ENCODE measurements at places on chromosomes 6 and 20.

DNA sequence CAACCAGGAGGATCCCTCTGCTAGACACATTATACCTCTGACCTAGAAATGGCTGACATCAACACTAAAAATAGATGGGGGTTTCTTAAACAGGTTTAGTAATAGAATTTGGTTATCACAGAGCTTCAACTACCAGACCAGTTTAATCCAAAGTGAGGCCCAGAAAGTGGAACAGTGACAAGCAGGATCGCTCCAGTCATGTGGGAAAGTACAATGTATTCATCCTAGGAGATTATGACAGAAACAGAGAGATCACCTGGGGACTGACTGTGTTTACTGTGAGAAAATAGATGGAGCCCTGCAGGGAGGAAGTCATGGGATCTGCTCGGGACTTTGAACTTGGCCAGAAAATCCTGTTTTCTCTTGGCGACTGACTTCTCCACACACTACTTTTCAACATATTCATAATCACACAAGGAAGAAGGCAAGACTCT, 238.7 kb upstream of the SOX4 start:
- no peak for DNase-seq

GRCh38 chr20:6501061-6501460, 266.4 kb upstream of the BMP2 start:
- peak; percentile 91 for DNase-seq

DNA sequence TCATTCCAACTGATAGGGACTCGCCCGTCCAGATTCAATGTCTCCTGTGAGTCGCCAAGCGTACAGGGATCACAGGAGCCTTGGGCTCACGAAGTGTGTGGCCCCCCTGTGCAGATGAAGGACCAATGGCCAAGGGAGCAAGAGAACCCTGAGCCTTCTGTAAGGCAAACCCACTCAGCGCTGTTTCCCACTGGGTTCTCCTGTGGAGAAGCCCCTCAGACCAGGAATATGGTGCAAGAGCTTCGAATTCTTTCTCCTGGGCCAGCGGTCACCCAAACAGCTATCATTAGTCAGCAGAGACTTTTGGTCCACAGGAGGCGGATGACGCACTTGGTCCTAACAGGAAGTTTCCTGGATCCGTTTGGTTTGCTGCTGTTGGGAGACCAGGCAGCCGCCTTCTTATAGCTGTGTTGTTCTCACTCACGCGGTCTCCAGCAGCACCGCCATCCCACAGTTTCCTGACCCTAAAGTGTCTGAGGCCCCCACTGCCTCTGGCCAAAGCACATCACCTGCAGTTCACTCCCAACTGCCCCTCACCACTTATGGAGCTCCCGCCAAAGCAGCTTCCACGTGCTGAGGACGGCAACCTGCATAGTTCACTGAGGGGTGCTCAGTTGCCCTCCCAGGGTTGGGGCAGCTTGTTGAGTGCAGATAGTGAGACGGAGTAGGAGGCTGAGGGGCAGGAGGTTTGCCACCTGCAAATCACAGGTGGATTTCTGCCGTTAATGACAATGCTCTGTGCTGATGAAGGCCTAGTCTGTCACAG, 268.6 kb downstream of the ERMARD start:
- peak; percentile 40 for DNase-seq

DNA sequence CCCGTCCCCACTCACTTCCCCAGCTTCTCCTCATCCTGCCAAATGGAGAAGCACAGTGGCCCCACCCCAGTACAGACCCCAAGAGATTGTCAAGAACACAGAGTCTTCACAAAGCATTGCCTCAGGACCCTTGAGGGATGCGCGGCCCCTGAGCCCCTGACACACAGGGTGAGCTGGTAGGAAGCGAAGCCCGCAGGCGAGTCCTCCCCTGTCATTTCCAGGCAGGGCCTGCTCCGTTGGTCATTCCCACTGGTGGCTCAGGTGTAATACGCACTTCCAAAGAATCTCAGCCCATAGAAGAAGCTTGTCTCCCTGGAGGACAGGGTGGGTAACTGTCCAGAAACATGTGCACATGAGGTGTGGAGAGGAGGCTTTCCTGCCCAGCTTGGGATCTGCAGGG, 404.2 kb downstream of the THBS2 start:
- DNase-seq = no peak

DNA sequence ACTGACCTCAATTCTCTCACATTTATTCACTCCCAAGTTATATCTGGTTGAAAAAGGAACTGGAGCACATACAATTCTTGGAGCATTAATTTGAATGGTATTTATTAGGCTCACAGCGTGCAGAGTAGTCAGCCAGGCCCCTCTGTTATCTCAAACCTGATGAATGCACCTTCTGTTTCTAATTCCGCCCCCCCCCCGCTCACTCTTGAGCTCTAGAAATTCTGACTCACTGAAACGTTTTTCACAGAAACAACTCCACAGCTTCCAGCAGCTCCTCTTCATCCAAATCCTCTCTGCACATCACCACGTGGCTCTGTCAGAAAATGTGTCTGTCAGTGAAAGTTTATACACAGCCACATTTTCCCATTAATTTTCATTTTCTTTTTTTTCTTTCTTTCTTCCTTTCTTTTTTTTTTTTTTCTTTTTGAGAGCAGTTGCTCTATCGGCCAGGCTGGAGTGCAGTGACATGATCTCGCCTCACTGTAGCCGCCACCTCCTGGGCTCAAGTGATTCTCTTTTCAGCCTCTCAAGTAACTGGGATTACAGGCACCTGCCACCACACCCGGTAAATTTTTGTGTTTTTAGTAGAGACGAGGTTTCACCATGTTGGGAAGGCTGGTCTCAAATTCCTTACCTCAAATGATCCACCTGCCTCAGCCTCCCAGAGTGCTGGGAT, 109.4 kb downstream of the TBXT start:
- peak; percentile 26 for DNase-seq

DNA sequence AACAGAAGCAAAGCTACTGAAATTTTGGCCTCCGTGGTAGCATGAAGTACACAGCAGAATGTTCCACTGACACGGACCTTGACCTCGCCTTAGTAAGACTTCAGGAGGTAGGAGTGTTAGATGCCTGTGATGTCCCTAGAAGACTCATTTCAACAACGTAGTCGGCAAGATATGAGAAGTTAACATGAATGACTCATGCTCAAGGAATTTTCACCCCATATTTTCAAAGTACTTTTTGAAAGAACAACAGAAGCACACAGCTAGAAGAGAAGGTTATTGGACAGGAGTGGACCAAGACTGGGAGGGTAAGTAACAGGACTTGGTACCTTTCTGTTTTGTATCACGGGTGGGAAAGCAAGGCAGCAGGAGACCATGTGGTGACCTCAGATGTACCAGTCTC, 78.0 kb downstream of the DZANK1 start:
- DNase-seq = peak; percentile 59

DNA sequence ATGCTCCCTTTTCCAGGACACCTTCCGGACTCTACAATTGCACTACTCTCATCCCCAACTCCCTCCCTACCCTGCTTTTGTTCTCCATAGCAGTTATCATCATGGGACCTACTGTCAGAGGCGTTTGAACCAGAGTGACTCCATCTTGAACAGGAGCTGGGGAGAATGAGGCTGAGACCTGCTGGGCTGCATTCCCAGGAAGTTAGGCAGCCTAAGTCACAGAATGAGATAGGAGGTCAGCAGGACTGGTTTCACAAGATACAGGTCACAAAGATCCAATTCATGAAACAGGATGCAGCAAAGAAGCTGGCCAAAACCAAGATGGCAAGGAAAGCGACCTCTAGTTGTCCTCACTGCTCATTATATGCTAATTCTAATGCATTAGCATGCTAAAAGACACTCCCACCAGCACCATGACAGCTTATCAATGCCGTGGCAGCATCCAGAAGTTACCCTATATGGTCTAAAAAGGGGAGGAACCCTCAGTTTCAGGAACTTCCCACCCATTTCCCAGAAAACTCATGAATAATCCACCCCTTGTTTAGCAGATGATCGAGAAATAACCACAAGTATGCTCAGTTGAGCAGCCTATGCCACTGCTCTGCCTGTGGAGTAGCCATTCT, 15.6 kb downstream of the SLC13A3 start:
- peak; percentile 6 for DNase-seq

DNA sequence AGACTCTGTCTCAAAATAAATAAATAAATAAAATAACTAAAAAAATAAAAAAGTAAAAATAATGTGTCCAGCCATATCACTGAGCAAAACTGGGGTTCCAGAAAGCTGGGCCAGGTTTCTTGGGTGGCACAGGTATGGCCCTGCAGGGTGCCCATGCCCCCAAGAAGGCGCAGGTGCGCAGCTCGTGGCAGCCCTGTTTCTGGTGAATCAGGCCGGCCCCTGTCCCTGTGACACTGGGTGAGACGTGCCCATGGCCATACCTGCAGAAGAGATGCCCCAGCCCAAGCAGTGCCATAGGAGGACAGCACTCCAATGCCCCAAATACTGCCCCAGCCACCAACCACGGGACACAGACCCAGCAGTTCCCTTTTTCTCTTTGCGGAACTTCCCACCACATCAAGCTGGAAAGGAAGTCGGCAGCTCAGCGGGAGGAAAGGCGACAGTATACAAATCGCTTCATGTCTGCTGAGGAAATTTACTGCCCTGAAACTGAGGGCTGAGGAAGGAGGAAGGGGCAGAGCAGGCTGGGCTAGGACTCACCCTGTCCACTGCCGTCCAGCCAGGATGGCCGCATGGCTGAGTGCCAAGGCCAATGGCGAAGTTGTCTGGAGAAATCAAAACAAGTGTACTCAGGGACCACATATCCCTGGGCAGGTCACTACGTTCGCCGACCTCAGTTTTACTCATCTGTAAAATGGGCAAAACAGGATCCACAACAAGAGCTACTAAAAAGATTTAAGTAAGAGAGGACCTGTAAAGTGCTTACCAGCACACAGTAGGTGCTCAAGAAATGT, 55.4 kb downstream of the PREX1 start:
- DNase-seq = no peak

- peak; percentile 35 for DNase-seq
These were observed 17.4 kb upstream of the CSE1L start for GRCh38 chr20:49028684-49029083.

GRCh38 chr6:107894809-107895396, 63.1 kb downstream of the SEC63 start:
- DNase-seq = no peak

DNA sequence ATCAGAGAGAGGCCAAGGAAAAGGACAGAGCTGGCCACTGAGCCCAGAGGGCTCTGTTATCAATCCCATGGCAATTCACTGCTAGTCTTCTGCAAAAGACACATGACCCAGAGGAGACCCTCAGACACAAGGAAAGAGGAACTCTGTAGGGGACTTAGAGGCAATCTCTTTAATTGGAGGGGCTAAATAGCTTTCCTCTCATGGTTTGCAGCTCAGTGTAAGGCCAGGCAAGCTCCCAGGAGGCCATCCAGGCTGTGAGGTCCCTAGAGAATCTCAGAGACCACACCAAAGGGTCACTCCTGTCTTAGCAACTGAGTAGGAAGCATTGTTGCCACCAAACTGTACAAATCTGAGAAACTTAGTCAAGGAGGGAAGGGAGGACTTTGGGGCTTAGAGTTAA, 10.0 kb upstream of the HLA-DOA start:
- no peak for DNase-seq

- DNase-seq = no peak
These were observed 115.2 kb upstream of the SCGN start for GRCh38 chr6:25536781-25537180.

Data from fibroblast of mammary gland (primary cell).